ENCODE measurements at places on chromosomes 4 and X. TPM values are rescaled to one million over a fixed set of nuclear protein-coding genes. Genes with fewer than 3 reads are reported as not detected.

Gene ATXN3L
- not detected for total RNA-seq

Gene TMSB15B
- total RNA-seq: 9.5 TPM

Gene TCEAL5
- not detected for total RNA-seq

Gene IQSEC2
- 18.7 TPM for total RNA-seq

Gene IL15
- 5.6 TPM for total RNA-seq

Gene GSX2
- total RNA-seq: not detected

Gene VCX3A
- not detected for total RNA-seq

Gene ABLIM2
- 11.5 TPM for total RNA-seq

Gene CACNA1F
- total RNA-seq: 1.8 TPM

Gene COX7B2
- total RNA-seq: not detected

GRCh38 chrX:6129195-6129594, 99.5 kb downstream of the NLGN4X start:
- H3K4me1 ChIP-seq: no peaks in the 10 kb centered on the region
- DNase-seq: no peak
- H3K4me3 ChIP-seq: no peak overlapping the region
- no peaks in the 10 kb centered on the region for H3K27me3 ChIP-seq
- H3K36me3 ChIP-seq: no peaks in the 10 kb centered on the region

GRCh38 chr4:181018472-181018871, 1224.7 kb upstream of the TENM3 start:
- H3K27me3 ChIP-seq: no peaks in the 10 kb centered on the region
- H3K4me3 ChIP-seq: no peak overlapping the region

DNA sequence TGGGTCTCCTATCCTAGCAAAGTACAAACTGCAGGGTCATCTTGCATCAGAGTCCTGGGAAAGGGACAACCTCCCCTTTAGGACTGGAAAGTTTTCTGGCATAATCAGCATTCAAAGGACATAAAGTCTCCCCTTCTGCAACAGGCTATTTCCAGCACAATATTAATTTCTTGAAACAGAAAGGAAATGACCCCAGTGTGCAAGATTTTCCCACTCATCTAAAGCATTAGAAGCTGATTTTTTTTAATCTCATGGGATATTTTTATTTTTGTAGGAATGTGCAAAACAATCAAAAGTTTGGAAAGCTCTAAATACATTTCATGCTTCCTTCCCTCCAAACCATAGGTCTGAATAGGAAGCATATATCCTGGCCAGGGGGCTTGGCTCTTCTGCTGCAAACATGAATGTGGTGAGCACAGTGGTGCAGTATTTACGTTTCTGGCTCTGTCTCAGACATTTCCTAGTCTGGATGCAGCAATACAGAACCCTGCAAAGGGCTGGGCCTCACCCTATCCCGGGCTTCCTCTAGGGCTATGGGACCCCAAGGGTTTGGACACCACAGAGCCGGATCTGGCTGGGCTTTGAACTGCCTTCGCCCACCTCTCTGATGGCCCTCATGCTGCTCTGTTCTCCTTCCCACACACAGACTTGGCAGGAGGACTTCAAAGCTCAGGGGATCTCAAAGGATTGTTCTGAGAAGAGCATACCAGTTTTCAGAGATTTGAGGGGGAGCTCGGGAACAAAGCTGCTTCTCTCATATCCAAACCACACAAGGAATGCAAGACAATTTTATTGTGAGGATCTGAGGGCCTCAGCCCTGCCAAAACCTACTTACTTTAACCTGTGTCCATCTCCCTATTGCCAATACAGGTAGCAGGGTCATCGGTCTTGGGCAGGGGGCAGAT, 64.9 kb downstream of the POLR2B start:
- H3K36me3 ChIP-seq: no peaks in the 10 kb centered on the region
- peak overlapping the region; percentile 75 for H3K27ac ChIP-seq
- DNase-seq: no peak
- H3K27me3 ChIP-seq: no peaks in the 10 kb centered on the region
- no peaks in the 10 kb centered on the region for H3K4me1 ChIP-seq

DNA sequence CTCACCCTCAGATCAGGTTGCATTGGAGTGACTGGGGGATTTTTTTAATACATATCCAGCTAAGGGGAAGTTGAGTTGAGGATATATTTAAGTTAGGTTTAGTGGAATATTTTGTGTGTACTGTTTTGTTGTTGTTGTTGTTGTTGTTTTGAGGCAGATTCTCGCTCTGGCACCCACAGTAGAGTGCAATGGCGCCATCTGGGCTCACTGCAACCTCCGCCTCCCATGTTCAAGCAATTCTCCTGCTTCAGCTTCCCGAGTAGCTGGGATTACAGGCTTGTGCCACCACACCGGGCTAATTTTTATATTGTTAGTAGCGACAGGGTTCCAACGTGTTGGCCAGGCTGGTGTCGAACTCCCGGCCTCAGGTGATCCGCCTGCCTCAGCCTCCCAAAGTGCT, 38.6 kb upstream of the ATP6AP2 start:
- no peak for DNase-seq
- H3K36me3 ChIP-seq: no peaks in the 10 kb centered on the region
- H3K27ac ChIP-seq: no peak overlapping the region
- H3K27me3 ChIP-seq: peaks cover 63% of the 10 kb centered on the region
- no peaks in the 10 kb centered on the region for H3K4me1 ChIP-seq

DNA sequence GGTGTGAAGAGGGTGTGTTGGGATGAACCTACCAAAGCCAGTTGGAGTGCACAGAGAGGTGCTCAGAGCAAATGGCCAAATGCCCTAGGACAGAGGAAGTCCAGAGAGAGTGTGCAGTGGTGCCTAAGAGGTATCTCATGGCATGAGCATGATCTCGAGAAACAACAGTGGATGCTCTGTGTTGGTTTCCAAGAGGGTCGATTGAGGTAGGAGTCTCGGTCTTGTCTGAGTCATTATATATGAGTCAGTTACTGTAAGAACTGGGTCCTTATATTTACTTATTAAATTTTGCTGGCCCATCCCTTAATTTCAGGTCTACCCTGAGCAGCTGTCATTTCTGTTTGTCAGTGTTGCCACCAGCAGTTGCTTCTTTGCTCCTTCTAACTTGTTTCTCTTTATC, 86.6 kb upstream of the TMEM150C start:
- no peak overlapping the region for H3K27ac ChIP-seq
- H3K27me3 ChIP-seq: no peaks in the 10 kb centered on the region
- no peak overlapping the region for H3K4me3 ChIP-seq
- no peaks in the 10 kb centered on the region for H3K4me1 ChIP-seq

GRCh38 chr4:153296040-153296823, 48.3 kb upstream of the MND1 start:
- peak overlapping the region; percentile 81 for H3K27ac ChIP-seq
- H3K27me3 ChIP-seq: no peaks in the 10 kb centered on the region
- H3K4me3 ChIP-seq: no peak overlapping the region
- no peak for DNase-seq
- no peaks in the 10 kb centered on the region for H3K4me1 ChIP-seq

DNA sequence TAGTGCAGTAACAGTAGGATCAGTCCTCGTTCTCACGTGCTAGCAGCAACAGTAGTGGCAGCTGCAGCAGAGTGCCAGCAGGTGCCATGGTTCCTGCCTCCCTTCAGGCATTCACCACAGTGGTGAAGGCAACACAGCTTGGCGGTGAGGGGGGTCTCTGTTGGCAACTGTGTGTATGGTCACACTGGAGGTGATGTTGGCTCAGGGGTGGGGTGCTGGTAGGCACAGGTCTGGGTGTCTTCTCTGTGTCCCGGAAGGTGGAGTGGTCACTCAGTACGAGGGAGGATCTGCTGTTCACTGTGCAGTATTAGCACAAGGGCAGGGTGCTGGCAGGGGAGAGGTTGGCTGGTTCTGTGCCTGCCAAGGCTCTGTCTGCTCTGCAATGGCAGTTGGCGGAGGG, 671.8 kb downstream of the CCSER1 start:
- no peaks in the 10 kb centered on the region for H3K36me3 ChIP-seq
- H3K27ac ChIP-seq: no peak overlapping the region
- H3K4me1 ChIP-seq: no peaks in the 10 kb centered on the region
- H3K27me3 ChIP-seq: no peaks in the 10 kb centered on the region
- DNase-seq: no peak
- H3K4me3 ChIP-seq: no peak overlapping the region

DNA sequence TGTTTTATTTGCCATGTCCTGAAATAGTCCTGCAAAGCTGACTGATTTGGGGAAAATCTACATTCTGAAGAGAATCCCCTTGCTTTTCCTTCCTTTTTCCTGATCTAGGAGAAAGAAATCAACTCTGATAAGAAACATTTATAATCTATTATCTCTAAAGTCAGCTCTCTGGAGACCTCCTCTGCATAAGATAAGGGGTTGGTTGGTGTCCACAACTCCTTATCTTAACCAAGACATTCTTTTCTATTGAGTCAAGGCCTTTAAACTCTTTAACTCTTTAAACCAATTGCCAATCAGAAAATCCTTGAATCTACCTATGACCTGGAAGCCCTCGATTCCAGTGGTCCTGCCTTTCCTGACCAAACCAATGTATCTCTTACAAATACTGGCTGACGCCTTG, 373.6 kb upstream of the RASGEF1B start:
- DNase-seq: no peak
- no peak overlapping the region for H3K27ac ChIP-seq
- no peaks in the 10 kb centered on the region for H3K27me3 ChIP-seq

- H3K27me3 ChIP-seq: no peaks in the 10 kb centered on the region
- no peak for DNase-seq
- H3K4me3 ChIP-seq: no peak overlapping the region
These were observed 301.0 kb downstream of the KCTD8 start for GRCh38 chr4:44147571-44148075.

- no peaks in the 10 kb centered on the region for H3K36me3 ChIP-seq
- no peak for DNase-seq
- H3K4me3 ChIP-seq: no peak overlapping the region
These were observed 144.4 kb upstream of the GATB start for GRCh38 chr4:151905197-151905596.

DNA sequence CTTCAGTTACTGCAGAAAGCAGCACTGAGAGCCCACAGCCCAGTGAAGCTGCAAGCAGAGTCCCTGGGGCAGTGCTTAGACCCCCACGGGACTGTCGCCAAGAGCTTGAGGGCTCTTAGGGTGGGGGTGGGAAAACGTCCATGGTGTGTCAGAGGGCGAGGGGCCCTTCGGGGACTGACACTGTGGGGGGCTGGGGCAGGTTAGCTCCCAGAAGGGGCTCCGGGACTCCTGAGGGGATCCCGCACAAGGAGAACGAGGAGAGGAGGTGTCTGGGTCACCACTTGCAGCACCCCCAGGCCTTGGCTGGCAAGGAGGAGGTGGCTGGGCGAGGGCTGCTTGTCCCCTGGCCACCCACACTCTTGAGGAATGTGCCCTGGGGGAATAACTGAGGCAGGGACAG, 20.8 kb downstream of the NAT8L start:
- no peaks in the 10 kb centered on the region for H3K27me3 ChIP-seq
- no peaks in the 10 kb centered on the region for H3K36me3 ChIP-seq
- DNase-seq: peak; percentile 39
- no peak overlapping the region for H3K27ac ChIP-seq
- no peaks in the 10 kb centered on the region for H3K4me1 ChIP-seq
- H3K4me3 ChIP-seq: no peak overlapping the region

GRCh38 chr4:123783151-123783790, 386.7 kb downstream of the SPRY1 start:
- no peaks in the 10 kb centered on the region for H3K4me1 ChIP-seq
- H3K27ac ChIP-seq: no peak overlapping the region
- DNase-seq: no peak
- no peak overlapping the region for H3K4me3 ChIP-seq

DNA sequence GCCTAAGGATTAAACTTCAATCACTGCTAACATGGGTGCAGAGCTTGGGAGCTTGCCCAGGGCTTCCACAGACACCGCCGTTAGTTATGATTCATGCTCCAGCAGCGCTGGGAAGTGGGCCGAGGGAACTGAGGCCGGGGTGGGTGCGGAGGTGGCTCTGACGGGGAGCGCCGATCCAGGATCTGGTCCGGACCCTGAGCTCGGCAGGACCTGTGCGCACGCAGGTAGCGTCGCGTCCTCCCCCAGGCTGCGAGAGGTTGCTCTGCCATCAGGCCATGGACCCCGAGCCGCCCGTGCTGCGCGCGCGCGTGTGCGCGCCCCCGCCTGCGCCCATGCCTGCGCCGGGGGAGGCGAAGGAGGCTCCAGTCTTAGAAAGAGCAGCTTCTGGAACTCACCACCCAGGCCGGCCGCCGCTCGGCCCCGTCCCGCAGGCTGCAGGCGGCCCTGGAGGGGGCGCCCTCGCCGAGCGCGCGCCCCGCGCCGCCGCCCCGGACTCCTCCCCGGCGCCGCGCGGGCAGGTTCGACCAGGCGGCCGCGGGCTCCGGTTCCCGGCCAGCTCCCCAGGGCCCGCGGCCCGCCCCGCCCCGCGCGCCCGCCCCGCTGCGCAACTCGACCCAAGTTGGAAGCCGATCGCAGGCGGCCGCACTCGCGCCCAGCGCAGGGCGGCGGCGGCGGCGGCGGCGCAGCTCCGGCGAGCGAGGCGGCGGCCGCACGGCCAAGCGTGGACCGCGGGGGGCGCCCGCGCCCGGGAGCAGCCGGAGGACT, 732 bp upstream of the ADRA2C start:
- H3K4me1 ChIP-seq: no peaks in the 10 kb centered on the region
- peaks cover 46% of the 10 kb centered on the region for H3K27me3 ChIP-seq
- H3K27ac ChIP-seq: no peak overlapping the region
- no peaks in the 10 kb centered on the region for H3K36me3 ChIP-seq
- H3K4me3 ChIP-seq: peak overlapping the region; percentile 60
- DNase-seq: no peak

GRCh38 chrX:24167719-24168472, 18.4 kb downstream of the ZFX start:
- no peaks in the 10 kb centered on the region for H3K36me3 ChIP-seq
- no peak overlapping the region for H3K27ac ChIP-seq
- H3K27me3 ChIP-seq: no peaks in the 10 kb centered on the region
- no peak for DNase-seq
- H3K4me1 ChIP-seq: no peaks in the 10 kb centered on the region
- no peak overlapping the region for H3K4me3 ChIP-seq

GRCh38 chrX:152177497-152178269, 39.3 kb upstream of the MAGEA10 start:
- H3K4me3 ChIP-seq: no peak overlapping the region
- H3K27me3 ChIP-seq: no peaks in the 10 kb centered on the region
- no peak overlapping the region for H3K27ac ChIP-seq
- H3K36me3 ChIP-seq: no peaks in the 10 kb centered on the region
- DNase-seq: no peak

DNA sequence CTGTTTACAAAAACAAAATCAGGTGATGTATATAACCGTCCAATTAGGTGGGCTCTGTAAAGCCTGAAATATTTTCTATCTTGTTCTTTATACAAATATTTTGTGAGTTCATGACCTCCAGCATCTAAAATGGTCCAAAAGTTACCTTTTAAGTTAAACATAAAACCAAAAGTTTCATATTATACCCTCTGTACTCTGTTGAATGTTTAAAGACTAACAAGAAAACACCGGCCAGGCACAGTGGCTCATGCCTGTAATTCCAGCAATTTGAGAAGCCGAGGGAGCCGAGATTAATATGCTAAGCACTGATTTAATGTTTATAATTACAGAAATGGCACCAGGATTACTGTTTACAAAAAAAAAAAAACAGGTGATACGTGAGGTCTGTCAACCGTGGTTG, 328.4 kb downstream of the DHRSX start:
- no peaks in the 10 kb centered on the region for H3K4me1 ChIP-seq
- no peak for DNase-seq
- no peak overlapping the region for H3K27ac ChIP-seq
- no peaks in the 10 kb centered on the region for H3K27me3 ChIP-seq
- no peaks in the 10 kb centered on the region for H3K36me3 ChIP-seq

Measured in breast epithelium (tissue), 4 donors.